Lower lobe of right lung (tissue), 2 donors: ENCODE measurements at places on chromosomes 4 and X.

DNA sequence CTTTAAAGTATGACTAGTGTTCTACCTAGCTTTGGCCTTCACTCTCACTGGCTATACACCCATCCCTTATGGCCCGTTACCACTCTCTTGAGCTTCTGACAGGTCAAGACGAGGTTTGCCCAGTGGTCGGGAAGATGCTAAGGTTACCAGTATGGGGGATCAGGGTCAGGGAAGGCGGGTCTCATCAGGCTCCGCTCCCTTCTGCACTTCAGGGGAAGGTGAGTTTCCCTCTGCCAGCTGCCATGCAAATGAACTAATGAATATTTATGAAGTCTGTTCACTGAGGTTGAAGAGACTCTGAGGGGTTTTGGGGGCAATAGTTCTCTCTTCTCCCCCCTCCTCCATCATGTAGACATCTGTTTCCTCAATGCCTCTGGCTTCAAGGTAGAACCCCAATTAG is 6.6 kb downstream of the EFNB1 start:
- no peak for DNase-seq

GRCh38 chrX:101219116-101219863 is at the start of gene DRP2:
Gene DRP2 (plus strand): TSS chrX:101219786. CDS start chrX:101231648, 11,862 bp downstream.
- DNase-seq: no peak

- DNase-seq: no peak
Measured at GRCh38 chr4:140893939-140894338, 137.8 kb upstream of the TBC1D9 start.

DNA sequence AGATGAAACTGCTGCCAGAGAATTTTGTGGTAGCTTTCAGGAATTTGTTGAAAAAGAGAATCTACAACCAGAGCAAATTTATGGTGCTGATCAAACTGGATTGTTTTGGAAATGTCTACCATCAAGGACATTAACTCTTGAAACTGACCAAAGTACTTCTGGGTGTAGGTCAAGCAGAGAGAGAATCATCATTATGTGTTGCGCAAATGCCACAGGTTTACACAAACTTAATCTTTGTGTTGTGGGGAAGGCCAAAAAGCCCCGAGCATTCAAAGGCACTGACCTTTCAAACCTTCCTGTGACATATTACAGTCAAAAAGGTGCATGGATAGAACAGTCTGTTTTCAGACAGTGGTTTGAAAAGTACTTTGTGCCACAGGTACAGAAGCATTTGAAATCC is 2.1 kb downstream of the TIGD2 start:
- DNase-seq: no peak

- DNase-seq: no peak
Measured at GRCh38 chrX:106987488-106987887, 12.5 kb downstream of the MORC4 start.

- DNase-seq: no peak
Measured at GRCh38 chr4:17230727-17231126, 281.2 kb downstream of the QDPR start.

GRCh38 chrX:10926404-10926803 is 184.7 kb upstream of the HCCS start:
- DNase-seq: no peak

GRCh38 chr4:103915224-103915869 is 195.6 kb upstream of the TACR3 start:
- no peak for DNase-seq

GRCh38 chr4:13496605-13497004 is 12.5 kb upstream of the RAB28 start:
- DNase-seq: no peak

DNA sequence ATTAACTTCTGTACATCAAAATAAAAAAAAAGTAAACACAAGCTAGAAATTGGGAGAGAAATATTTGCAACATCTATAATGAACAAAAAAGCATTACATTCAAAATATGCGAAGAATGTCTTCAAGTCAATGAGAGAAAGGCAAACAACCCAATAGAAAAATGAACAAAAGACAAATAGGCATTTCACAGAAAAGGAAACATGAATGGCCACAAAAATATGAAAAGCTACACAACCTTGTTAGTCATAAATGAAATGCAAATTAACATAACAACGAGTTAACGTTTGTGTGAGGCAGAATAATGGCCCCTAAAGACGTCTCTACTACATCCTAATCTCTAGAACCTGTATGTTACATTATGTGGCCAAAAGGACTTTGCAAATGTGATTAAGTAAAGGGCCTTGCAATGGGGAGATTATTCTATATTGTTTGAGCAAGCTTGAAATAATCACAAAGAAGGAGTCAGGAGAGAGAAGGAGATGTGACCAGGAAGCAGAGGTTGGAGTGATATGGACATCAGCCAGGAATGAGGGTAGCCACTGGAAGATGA is 86.8 kb downstream of the WDFY3 start:
- DNase-seq: no peak

DNA sequence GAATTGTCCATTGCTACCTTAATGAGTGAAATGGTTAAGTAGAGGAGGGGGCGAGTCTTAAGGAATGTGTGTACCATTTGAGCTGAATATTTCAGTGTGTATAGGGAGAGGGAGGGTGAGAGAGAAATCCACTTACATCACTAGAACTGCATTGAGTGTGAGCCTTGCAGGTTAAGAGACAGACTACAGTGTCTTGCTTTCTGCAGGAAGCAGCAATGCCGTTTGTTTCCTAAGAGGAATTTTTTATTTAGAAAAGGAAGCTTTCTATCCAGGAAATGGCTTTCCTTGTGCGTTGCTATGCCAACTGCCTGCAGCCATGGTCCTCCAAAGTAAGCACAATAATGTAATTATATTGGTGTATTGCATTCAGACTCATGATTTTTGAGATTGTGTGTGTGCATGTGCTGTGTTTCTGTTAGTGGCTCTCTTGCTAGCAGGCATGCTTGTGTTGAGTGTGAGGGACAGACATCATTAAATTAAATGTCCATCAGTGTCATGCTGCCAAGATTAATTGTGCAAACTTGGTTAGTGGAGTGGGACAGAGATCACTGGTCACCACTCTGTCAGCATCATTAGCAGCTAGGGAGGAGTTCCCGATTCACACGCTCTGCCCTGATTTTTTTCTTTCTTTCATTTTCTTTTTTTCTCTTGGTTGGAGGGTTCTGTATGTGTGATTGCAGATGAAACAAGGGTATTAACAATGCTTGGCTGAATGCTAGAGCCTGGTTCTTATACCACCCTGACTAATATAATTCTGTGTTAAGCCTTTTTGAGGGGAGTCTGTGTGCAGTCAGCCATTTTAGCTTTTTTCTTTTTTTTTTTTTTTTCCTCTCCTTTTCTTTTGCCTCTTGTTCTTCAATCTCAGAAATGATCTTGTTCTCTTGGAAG is 164.3 kb downstream of the RAPGEF2 start:
- no peak for DNase-seq

GRCh38 chrX:115571712-115572111 is 10.7 kb downstream of the PLS3 start:
- DNase-seq: no peak

- no peak for DNase-seq
Measured at GRCh38 chr4:120202222-120202621, 135.6 kb upstream of the MAD2L1 start.

- DNase-seq: no peak
Measured at GRCh38 chr4:88696630-88697029, 999 bp downstream of the NAP1L5 start.

DNA sequence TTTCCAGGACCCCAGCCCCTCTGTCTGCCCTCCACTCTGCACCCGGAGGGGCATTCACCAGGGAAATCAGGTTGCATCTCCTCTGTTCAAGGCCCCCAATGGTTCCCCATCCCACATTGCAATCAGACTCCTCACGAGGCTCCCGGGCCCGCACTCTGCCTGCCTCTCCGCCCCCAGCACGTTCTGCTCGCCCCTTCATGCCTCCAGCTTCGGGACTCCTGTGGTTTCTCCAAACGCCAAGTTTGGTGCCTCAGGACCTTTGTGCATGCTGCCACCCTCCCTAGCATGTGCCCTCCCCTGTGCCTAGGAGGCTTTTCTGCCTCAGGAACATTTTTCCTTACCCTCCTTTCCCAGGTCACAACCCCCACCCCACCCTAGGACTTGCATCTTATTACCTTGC is 183.6 kb upstream of the PSAPL1 start:
- no peak for DNase-seq

- DNase-seq: no peak
Measured at GRCh38 chr4:92163348-92163747, 140.4 kb upstream of the GRID2 start.

DNA sequence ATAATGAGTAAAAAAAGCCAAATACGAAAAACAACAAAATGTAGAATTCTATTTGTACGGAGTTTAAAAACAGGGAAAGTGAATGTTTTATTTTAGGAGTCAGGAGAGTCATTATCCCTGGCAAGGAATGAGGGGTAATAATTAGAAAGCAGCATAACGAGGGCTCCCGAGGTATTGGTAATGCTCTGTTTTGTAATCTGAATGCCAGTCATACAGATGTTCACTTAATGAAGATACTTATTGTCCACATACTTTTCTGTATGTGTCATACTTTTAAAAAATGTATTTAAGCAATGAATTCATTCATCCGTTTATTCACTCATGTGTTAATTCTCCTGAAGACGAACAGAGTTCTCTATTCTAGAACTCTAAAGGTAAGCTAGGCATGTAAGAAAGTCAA is 87.8 kb upstream of the BMP2K start:
- no peak for DNase-seq

GRCh38 chrX:148661035-148661434 is 160.6 kb downstream of the AFF2 start:
- no peak for DNase-seq

DNA sequence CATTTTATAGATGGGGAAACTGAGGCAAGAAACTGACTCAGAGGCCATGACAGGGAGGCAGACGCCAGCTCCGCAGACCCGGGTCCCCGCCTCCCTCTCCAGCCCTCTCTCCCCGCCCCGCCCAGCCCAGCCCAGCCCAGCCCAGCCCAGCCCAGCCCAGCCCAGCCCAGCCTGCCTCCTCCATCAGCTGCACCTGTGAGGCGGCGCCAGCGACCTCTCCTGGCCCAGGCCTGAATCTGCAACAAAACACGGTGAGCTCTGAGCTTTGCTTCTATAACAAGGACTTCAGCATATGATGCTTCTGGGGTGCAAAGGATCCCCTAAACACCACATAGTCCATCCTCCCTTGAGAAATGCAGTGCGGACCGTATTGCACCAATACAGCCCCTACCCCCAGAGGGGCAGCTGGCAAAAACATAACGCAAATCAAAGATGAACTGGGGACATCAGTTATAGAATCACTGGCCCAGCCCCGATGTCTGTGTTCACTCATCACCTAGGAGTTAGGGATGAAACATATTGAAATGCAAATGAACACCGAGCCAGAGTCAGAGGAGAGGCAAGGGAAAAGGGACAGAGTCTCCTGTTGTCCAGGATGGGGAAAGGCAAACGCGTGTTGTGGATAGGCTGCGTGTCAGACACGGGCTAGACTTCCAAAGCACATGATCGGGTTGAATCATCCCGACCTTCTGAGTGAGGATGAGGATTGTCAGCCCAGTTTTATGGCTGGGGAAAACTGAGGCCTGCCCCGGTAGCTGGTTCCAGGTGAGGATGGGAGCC is 216.1 kb upstream of the PSAPL1 start:
- peak; percentile 44 for DNase-seq

DNA sequence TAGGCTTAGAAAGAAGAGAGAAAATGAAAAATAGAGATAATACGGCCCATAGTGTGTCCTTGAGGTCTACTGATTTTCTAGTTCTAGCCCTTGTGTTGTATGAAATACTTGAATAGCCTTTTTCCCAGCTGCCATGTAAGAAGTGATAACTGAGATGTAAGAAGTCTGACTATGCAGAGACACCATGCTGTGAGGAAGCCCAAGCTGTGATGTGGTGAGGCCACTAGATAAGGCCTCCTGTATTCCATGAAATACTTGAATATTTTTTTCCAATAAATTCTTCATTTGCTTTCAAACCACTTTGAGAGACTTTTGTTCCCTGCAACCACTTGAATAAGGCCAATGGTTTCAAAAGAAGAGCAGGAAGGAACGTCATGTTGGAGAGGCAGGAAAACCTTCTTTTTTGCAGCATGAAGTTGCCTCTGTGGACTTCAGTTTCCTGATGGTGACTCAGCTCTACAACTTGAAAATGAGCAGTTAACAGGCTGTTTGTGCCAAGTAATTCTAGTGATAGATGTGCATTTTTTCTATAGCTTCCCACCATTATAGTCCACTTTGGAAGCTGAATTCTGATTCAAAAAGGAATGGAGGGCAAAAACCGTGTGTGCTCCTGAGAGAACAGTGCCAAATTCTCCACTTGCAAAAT is 25.5 kb upstream of the FAM9C start:
- no peak for DNase-seq

GRCh38 chr4:14083150-14083549 is 455.6 kb upstream of the BOD1L1 start:
- no peak for DNase-seq

DNA sequence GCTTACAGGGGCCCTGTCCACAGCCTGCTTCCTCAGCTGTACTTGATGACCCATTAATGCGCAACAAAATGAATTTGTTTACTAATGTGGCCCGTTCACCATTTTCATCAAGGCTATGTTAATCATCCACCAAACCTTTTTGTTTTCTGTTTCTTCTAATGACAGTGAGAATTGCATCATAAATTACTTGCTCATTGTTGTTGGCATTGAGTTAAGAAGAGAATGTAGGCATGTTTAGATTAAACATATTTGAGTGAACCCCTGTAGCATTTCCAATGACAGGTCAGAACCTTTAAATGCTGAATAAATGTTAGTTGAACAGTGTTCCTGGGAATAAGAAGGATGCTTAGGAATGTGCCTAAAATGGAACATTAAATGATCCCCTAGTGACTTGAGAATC is 183.4 kb downstream of the SPRY1 start:
- no peak for DNase-seq

- no peak for DNase-seq
Measured at GRCh38 chr4:166506051-166506450, 633.0 kb downstream of the TLL1 start.

DNA sequence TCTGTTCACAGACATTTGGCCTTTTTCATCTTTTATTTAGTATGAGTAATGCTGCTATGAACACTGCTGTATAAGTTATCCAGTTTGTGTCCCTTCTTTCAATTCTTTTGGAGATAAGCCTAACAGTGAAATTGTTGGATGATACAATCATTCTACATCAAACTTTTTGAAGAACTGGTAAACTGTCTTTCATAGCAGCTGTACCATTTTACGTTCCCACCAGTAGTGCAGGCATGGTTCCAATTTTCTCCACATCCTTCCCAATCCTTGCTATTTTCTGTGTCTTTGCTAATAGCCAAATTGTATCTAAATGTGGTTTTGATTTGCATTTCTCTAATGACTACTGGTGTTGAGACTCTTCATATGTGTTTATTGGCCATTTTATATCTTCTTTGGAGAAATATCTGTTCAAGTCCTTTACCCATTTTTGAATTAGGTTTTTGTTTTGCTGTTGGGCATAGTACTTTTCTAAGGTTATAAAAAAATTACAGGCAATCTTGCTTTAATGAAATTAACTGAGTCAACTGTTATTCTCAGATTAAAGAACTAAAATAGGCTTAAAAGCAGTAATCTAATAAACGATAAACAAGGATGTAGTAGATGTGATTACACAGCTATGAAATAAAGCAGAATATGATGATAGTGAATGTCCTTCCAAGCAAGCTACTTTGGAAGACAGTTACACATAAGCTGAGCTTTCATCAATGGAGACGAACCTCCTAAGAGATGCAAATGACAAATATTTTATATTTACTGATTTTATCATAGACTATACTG is 57.2 kb downstream of the FBXW7 start:
- DNase-seq: no peak

- no peak for DNase-seq
Measured at GRCh38 chr4:155629183-155629825, 37.3 kb upstream of the GUCY1A1 start.
